ENCODE measurements at places on chromosomes 16 and 17. TPM values are rescaled to one million over a fixed set of nuclear protein-coding genes. Genes with fewer than 3 reads are reported as not detected.

Gene PIK3R5
- 0.15 TPM for total RNA-seq

Gene TNS4
- not detected for total RNA-seq

Gene CNGB1
- total RNA-seq = not detected

Gene ARHGAP44
- 0.80 TPM for total RNA-seq

GRCh38 chr16:57038166-57038565, 48.8 kb downstream of the NLRC5 start:
- DNase-seq = no peak

Gene EVI2A
- not detected for total RNA-seq

GRCh38 chr16:62545039-62545438, 508.8 kb upstream of the CDH8 start:
- no peak for DNase-seq

DNA sequence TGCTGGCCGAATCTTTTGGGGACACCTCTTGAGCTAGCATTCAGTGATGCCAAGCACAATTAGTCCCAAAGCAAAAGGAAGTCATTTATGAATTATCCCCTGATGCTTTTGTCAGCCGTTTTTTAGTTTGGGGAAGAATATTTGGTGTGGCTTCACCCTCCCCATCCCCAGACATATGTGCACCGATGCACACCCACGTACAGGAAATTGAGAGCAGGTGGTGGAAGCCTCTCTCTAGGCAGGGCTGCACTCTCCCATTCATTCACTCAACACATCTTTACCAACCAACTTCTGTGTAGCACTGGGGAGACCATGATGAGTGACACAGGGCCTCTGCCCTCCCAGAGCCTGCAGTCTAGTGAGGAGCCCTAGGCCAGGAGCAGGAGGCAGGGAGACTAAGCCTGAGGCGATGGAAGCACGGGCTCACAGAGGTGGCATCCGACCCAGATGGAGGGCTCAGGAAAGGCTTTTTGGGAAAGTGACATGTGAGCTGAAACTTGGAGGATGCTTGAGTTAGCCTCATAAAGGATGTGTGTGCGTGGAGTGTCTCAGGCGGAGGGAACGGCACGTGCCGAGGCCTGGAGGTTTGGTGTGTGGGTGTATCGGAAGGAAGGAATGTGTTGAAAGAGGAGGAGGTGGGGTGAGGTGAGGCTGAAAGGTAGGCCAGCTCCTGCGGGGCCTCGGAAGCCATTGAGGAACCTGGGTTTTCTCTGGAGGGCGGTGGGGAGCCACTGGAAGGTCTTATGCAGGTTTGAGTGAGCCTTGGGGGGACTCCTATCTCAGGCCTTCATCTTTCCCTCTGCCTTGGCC, 43.8 kb downstream of the PSME3IP1 start:
- no peak for DNase-seq

DNA sequence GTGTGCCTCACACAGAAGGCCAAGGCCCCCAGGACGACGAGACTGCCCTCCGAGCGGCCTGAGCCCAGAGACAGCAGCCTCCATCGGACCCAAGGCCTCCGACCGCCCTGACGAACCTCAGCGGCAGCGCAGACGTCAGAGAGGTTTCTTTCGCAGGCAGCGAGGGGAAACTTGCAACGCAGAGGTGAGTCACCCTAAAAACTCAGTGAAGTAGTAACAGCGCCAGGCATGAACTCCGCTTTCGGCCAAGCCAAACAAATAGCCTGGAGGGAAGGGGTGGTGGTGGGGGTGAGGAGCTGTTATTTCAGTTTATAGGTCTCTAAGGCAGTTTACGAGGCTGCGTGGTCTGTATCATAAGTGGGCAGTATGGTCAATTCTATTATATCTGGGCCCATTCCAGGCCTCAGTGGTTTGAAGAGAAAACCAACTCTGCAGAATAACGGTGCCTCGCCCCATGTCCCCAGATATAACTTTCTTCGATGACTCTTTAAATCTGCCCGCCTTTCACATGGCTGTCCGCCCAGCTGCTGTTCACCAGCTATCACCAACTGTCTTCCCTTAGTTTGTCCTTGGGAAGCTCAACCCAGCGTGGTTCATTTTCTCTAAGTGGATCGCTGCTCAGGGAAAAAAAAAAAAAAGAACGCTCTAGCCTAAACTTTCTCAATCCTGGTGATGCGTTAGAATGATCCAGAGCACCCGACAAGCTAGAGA, 43.5 kb upstream of the FOXF1 start:
- DNase-seq = no peak

DNA sequence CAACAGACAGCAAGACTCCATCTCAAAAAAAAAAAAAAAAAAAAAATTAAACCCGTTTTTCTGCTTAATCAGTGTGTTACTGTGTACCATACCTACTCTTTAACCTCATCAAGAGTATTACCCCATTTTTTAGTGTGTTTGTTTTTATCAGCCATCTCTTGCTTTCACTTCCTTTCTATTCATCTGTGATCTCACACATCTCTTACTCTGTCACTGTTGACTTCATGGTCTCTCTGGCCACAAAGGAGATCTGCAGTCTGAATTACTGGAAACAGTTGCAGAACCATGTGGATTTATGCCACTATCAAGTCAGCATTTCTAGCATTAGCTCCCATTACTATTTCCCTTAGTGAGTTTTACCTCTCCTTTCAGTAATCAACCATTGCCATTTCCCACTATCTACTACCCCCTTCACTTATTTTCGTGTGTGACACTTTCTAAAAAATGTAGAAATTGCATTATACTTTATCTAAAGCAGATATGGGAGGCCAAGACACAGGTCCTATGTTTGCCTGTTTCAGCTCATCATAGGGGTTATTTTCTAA, 20.1 kb downstream of the NDEL1 start:
- no peak for DNase-seq

Data from Panc1 (cell line).